ENCODE measurements at places on chromosomes 6 and 20.

DNA sequence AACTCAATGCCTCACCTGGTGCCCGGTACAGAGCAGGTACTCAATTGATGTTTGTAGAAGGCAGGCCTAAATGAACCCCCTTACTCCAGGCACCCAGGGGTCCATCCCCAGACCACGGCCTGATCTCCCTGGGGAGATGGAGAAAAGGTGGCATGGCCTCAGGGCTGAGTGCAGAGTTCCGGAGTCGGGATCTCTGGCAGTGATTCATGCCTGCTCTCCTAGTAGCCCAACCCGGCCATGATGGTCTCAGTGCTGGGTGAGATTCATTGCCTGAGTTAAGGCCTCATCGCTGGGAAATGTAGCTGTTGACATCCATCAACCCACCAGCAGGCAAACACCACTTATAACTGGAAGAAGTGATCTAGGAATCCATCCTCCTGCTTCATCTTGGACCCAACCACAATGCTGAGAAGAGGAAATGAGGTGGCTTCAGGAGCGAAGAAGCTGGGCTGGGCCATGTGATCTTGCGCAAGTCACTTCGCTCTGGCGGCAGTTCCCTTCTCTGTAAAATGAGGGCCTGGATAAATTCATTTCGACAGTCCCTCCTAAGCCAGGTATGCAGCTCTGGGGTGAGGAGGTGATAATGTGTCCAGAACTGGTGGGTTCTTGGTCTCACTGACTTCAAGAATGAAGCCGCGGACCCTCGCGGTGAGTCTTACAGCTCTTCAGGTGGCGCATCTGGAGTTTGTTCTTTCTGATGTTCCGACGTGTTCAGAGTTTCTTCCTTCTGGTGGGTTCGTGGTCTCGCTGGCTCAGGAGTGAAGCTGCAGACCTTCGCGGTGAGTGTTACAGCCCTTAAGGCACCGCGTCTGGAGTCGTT is 24.7 kb downstream of the ETV7 start:
- DNase-seq: no peak

DNA sequence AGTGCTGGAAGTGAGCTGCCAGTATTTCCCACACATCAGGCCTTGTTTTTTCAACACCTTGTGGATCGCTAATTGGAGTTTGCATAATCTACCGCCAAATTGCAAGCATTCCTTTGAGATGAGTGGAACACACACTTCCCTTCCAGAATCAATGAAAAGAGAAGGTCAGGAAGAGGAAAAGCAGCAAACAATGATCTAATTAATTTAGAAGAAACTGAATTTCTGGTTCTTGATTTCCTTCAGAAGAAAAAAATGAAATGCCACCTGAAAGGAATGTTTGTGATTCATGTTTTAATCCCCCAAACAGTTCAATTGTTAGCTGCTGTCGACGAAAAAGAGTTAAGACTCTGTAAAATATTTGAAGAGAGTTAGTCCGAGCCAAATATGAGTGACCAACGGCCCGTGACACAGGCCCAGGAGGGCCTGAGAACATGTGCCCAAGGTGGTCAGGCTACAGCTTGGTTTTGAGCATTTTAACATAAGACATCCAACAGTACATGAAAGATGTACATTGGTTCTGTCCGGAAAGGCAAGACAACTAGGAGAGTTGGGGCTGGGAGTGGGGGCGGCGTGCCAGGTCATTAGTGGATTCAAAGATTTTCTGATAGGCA is 182.3 kb downstream of the MTFR2 start:
- no peak for DNase-seq

- DNase-seq: no peak
These were observed 5.6 kb downstream of the BRD2 start for GRCh38 chr6:32974016-32974333.

GRCh38 chr6:52953911-52954839 is 40.9 kb downstream of the GSTA4 start:
- DNase-seq: peak; percentile 9

GRCh38 chr6:100700009-100700408 is 181.1 kb downstream of the ASCC3 start:
- DNase-seq: no peak

- DNase-seq: peak; percentile 24
These were observed 902 bp downstream of the ZNF337 start for GRCh38 chr20:25695532-25696370.

DNA sequence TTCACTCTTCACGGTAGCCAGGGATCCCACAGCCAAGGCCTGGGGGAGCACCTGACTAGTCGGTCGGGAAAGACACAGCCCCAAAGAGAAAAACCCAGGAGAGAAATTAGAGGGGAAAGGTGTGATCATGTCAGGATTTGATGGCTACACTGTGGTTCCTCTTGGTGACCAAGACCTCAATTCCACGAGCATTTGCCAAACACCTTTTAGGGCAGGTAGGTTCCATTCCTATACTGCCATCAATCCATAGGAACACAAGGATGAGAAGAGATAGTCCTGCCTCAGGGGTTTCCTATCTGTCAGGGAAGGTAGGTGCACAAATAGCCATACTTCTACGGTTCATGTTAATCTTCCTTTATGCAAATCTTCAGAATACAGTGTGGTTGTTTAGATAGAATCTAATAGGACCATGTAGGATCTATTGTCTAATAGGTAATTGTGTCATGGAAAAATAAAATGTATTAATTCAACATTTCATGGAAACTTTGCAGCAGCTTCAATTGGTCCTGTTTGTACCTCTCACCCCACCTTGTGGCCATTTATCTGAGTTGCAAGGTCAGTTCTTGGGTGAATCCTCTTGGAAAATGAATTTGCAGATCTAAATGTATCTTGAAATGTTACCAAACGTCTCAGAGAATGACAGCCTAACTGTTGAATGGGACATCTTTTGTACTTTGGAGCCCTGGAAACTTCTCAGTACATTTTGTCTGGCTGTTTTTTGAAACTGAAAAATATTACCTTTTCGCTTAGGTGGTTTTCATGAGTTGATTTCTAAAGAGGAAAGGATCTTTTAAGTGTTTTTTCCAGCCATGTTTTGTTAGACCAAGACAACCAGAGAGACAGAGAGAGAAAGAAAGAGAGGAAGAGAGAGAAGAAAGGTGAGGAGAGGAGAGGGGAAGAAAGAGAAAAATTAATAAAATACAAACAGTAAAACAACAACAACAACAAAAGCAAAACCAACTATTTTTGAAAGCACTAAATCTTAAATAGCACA is 33.7 kb upstream of the IYD start:
- DNase-seq: peak; percentile 26

DNA sequence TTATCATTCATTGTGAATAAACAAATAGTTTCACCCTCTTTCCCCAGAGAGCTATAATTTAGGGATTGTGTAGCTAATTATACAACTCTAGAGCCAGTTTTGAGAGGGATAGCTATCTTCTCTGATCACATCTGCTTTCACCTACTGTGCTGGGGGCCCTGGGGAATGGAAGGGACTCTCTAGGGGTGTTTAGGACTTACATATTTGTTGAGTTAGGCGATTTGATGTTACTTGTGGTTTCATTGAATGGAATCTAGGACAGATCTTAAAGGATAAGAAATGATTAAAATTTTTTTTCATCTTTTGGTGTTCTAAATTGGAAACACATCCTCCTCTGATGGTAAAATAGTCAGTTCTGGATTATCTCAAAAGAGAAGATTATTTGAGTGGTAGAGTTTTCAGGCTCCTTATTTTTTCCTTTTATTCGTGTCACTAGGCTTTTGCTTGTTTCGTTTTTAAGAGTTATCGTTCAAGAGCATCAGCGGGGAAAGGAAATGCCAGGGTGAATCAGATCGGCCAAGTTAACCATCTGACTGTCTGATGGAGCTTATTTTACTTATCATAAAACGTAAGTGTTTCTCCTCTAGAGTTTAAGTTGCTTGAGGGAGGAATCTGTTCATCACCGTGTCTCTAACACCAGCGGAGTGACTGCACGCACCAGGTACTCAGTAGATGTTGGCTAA is 236.7 kb downstream of the FARS2 start:
- DNase-seq: no peak
